HT1080 (cell line): ENCODE measurements at places on chromosomes 7 and 10. TPM values are rescaled to one million over a fixed set of nuclear protein-coding genes. Genes with fewer than 3 reads are reported as not detected.

Gene PPP1R9A
- 3.8 and 4.3 TPM in 2 replicates for total RNA-seq

Gene POU6F2
- not detected in 2 replicates for total RNA-seq

Gene ABCB4
- 0.42 and 1.1 TPM in 2 replicates for total RNA-seq

Gene ANKRD61
- total RNA-seq, result 0.18 and 0.37 TPM in 2 replicates

Gene LAMB4
- total RNA-seq, result 0.06 TPM in 1 of 2 replicates, not detected in the other

Gene COL13A1
- total RNA-seq, result 105 and 114 TPM in 2 replicates

DNA sequence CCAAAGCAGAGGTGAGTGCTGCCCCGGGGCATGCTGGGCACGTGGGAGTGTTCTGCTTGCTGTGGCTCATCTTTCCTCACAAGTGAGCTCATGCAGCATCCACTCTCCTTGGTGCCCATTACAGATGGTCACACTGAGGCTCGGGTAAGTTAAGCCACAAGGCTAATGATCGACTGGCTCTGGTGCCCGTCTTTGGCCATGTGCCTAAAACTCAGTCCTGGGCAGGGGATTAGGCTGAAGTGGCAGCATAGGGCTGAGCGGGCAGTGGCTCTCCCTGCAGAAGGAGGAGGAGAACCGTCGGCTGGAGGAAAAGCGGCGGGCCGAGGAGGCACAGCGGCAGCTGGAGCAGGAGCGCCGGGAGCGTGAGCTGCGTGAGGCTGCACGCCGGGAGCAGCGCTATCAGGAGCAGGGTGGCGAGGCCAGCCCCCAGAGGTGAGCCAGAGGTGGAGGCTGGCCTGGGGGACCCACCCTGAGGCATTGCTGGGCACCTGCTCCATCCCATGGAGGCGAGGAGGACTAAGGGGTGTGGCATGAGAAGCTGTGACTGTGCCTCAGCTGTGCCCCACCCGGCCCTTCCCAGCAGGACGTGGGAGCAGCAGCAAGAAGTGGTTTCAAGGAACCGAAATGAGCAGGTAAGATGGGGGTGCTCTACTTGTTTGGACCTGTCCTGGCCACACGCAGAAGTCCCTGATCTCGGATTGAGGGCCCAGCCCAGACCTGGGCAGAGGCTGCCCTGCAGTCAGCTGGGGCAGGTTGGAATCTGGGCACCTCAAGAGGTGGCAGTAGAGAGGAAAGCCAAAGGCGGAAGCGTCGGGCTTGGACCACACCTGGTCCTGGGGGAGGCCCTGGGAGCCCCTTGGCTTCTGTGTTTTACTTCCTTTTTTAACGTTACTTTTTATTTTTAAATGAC, 7.3 kb downstream of the PGAM2 start:
- no peak for DNase-seq

- DNase-seq, result no peak
These were observed 6.9 kb downstream of the COX19 start for GRCh38 chr7:968205-969105.

DNA sequence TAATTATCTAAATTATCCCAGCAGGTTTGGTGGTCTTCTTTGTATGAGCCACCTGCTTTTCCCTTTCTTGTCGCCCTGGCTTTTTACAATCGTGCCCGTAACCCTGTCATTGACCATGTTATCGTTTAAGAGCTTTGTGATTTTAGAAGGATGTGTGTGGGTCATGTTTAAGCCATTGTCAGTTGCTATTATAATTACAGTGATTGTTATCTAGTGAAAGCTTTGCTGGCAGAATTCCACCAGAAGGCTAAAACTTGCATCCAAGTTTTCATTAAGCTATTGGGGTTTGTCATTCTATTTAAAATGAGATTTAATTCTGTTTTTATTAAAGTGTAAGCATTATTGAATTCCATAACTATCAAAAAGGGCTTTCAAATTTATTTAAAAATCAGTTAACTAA, 354.2 kb upstream of the TMEM229A start:
- no peak for DNase-seq

GRCh38 chr7:135855846-135856245, 107.2 kb upstream of the FAM180A start:
- peak; percentile 56 for DNase-seq

- peak; percentile 69 for DNase-seq
These were observed 3.1 kb downstream of the PALS2 start for GRCh38 chr7:24576171-24577025.

DNA sequence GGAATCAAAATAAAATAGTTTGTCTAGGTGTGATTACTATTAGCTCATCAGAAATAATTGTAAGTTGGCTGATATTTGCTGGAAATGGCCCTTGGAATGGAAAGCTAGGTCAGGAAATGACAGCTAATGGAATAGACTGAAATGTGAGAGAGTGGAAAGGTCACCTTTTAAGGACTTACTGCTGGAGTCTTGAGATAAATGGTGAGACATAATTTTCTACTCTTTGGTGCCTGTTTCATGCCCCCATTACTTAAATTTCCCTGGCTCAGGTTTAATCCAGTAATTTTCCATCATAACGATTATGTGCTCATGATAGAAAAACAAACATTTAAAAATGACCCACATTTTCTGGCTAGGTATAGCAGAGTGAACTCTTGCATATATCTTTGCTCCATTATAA, 123.6 kb downstream of the ADAM22 start:
- DNase-seq, result no peak

DNA sequence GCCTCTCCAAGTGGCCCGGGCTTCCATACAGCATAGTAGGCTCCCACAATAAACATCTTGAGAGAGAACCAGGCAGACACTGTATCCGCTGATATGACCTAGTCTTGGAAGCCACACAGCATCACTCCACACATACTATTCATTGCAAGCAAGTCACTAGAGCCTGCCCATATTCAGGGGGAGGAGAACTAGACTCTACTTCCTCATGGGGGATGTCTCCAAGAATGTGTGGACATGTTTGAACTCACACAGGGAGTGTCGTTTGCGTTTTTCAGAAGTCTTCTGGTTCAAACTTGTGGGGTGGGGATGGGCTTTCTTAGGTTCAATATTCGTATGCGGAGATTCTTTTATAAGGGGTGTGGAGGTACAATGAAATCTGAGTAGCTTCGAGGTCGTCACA, 232.6 kb upstream of the HABP2 start:
- DNase-seq, result no peak

GRCh38 chr10:102264371-102264770, 19.0 kb downstream of the GBF1 start:
- DNase-seq, result no peak

GRCh38 chr10:63294781-63295180, 161.7 kb downstream of the NRBF2 start:
- no peak for DNase-seq

DNA sequence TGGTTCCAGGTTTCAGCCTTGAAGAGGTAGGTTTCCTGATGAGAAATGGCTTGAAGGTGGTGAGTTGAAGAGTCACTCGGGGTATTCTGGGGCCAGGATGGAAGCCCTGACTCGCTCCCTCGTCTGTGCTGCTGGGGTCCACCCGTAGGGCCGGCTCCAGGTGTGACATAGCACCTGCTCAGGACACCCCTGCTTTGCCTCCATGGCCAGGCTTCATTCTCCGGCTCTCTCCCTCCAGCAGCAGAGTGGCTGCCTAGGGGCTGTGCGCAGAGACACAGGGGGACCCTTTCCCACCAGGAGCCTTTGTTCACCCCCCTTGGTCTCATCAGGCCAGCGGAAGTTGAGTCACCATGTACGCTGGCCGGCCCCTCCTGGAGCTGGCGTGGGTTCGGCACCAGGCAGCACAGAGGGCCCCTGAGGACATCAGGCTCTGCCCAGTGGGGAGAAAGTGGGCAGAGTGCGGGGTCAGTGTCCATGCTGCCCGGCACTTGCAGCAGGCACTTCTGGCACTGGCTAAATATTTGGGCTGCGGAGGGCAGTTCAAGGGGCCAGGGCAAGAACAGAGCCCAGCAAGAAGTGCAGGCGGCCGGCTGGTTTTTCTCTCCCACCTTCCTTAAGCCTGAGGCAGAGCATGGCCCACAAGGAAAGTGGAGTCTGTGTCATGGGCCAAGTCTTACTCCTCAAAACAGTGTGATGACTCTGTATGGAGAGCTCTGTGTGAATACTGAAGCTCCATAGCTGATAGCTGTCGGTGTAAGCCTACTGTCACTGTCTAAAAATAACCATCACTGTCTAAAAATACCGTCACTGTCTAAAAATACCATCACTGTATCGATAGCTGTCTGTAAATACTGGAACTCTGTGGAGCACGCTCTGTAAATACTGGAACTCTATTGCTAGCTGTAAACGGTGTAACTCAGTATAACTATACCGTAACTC, 3.7 kb upstream of the PRKAR1B start:
- no peak for DNase-seq

DNA sequence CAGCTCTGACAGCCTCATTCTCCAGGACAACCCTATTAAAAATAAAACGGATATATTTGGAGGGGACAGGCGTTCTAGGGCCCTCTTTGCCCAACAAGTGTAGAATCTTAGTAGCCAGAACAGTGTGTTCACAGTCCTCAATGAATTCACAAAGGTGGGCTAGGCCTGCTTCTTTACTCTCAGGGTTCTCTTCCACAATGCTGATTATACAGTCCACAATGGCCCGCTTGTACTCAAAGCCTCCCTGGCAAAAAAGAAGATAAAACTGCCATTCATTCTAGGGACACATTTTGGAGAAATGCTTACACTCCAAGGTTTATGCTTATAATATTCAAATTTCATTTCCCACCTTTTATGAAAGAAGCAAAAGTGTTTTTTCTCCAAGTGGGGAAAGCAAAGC, 62.6 kb downstream of the MEST start:
- no peak for DNase-seq

GRCh38 chr7:104980841-104981671, 32.9 kb upstream of the KMT2E start:
- peak; percentile 76 for DNase-seq

DNA sequence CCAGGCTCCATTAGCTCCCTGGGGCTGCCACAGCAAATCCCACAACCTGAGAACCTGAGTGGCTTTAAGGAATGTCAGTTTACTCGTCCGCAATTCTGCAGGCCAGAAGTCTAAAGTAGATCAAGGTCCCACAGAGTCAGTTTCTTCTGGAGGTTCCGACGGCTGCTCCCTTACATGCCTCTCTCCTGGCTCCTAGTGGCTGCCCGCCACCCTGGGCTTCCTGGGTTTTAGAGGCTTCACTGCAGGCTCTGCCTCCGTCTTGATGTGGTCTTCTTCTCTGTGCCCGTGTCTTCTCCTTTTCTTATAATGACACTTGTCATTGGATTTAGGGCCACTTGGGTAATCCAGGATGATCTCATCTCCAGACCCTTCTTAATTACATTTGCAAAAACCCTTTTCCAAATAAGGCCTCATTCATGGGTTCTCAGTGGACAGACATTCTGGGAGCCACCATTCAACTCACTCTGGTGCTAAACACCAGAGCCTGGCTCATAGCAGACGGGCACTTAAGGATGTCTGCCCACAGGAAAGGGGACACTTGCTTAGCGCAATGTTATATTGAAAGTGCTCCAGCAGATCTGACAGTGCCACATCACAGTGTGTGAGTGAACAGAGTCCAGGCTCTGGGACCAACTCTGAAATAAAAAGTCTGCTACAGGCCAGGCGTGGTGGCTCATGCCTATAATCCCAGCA, 77.6 kb downstream of the VWC2 start:
- DNase-seq, result no peak

GRCh38 chr10:70694418-70695141, 22.3 kb downstream of the ADAMTS14 start:
- no peak for DNase-seq

GRCh38 chr7:145092766-145093165, 256.9 kb upstream of the TPK1 start:
- DNase-seq, result no peak

- no peak for DNase-seq
These were observed 172.4 kb downstream of the FZD1 start for GRCh38 chr7:91436655-91437054.

DNA sequence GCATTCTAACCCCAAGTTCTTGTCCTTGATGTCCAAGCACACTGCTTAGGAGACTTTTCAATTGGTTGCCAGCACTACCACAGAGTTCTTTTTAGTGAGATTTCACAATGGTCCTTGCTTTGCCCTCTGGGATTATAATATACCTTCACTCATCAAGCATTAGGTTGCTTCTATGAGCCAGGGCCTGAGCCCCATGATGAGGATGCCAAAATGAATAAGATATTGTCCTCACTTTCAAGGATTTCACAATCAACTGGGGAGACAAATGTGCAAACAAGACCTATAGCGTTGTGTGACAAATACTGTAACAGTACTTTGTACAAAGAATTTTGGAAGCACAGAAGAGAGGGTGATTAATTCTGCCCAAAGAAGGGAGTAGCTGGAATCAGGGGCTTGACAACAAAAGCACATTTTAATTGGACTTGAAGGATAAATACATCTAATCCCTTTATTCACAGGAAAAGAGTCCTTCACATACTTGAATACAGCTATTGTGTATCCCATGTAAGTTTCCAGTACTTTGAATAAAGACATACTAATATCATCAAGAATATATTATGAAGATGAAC, 263.6 kb upstream of the LRRN3 start:
- DNase-seq, result no peak
